Endodermal cell (in vitro differentiated cells): ENCODE measurements at places on chromosomes 3 and 15.

DNA sequence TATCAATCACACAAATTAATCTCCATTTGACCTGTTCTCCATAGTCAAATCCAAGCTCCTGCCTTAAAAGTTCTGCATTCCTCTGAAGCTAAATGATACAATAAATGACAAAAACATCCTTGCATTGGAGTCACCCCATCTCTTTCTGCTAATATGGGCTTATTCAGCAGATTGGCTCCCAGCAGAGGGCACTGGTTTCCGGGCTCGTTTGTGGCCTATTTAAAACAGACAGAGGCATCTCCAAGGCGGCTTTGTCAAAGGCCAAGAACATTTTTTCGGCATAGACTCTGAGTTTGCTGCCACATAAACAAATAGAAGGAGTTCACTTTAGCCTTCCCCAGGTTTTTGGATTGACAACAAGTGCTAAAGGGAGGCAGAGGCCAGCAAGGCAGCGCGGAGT is 204.4 kb upstream of the RASGRP1 start:
- DNase-seq, result peak; percentile 81

DNA sequence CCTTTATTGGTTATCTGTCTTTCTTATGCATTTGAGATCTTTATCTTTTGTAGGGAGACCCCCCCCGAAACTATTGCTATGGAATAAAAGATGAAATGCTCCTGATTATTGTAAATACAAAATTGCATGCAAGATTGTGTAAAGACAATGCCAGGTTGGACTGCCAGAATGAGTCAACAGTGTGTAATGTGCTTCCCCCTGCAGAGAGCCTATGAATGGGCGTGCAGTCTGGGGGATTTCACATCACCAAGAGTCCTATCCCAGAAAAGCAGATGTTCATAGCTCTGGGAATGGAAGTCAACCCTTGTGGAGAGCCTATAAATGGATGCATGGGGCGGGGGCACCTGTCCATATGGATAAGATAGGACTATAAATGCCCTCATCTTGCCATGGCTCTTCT is 584.3 kb downstream of the NSUN3 start:
- DNase-seq, result no peak

DNA sequence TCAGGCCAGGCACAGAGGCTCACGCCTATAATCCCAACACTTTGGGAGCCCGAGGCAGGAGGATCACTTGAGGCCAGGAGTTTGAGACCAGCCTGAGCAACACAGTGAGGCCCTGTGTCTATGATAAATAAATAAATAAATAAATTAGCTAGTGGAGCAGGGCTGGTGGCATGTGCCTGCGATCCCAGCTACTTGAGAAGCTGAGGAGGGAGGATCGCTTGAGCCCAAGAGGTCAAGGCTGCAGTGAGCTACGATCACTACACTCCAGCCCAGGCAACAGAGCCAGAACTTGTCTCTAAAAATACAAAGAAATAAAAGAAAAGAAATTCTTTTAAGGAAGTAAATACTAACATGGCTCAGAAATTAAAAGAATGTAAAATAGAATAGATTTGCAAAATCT is 91.8 kb downstream of the LIPC start:
- DNase-seq, result peak; percentile 29

DNA sequence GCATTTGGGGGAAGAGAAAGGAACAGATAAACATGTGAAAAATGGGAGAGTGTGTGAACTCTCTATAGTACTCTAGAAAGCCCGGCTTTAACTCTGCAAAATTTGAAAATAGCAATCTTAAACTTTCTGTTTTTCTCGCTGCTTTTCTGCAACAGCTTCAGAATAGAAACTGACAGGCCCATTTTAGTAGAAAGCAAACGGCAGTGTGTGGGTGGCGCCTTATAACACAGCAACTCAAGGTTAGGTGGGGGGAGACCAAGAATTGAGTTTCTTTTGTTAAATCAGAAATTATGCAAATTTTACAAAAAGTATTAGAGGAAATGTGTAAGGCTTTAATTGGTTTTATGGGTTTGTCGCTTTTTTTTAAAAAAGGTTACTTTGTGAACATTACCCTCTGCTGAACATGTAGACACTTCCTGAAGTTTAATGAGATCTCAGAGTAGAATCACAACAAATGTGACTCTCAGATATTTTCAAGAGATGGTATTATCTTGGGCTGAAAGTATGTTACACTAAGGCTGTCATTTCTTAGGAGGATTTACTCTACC is 107.0 kb downstream of the PTPRG start:
- no peak for DNase-seq

DNA sequence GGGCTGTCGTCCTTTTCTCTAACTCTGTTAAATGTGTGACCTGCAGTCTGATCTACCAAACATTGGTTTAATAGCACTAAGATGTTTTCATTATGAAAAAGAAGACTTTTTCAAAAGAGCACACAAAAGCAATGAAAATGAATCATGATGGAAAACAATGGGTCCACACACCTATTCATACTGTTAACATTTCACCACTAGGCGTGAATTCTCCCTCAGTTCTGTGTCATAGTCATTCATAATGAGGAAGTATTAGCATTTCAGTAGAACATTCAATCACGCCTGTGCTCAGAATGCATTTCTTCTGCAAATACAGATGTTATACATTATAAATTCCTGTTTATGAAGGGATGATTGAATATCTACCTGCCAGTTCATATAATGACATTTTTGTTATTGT is 35.9 kb downstream of the EIF4E3 start:
- DNase-seq, result no peak

DNA sequence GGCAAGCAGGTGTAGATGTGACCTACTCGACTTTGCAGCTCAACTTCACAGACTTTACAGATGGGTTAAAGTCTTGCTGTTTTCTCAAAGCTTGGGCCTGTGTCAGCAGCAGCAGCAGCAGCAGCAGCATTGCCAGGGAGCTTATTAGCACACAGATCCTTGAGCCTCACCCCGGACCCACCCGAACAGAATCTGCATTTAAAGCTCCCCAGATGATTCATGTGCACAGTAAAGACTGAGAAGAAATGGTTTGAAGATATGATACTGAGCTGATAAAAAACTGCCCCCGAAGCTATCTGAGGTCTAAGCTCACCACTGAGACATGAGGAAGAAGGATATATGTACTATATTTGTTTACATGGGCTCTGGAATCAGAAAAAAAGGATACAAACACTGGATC is 231.7 kb downstream of the ARPP21 start:
- no peak for DNase-seq
